Kidney tubule cell (primary cell): ENCODE measurements at places on chromosomes 2 and 18.
A peak's percentile ranks its signal among the peaks of the same experiment; 100 is the strongest.

DNA sequence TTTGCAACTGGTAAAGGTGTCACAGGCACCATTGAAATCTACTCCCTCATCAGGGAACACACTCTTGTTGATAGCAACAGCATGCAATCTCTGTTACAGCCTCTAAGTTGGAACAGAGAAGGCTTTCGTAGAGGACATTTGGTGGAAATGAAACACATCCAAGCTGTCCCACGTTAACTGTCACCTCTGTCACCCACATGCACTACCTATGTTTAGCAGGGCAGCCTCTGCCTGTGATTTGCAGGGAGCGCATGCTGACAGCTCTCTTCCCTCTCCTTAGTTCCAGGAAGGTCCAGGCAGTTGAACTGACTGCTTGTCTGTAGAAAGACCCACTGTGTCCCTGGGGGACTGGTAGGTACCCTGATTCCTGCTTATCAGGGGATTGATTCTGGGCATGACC lies 306.8 kb downstream of the GBX2 start:
- DNase-seq = no peak

DNA sequence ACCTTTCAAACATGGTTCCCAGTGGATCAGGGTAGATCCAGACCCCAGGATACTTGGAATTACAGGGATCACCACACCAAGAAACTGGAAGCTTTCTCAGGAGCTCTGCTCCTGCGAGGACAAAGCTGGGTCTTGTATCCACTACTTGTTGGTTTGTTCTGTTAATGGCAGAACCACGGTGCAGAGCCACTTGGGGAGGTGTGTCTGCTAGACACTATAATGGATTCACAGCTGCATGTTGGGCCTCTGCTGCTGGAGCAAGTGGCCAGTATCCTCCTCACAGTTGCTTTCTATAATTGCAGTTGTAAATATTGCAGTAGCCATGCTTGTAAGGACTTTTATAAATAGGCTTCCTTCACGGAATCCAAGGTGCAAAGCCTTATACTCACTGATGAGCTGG lies 12.9 kb downstream of the FOSL2 start:
- peak; percentile 6 for DNase-seq

DNA sequence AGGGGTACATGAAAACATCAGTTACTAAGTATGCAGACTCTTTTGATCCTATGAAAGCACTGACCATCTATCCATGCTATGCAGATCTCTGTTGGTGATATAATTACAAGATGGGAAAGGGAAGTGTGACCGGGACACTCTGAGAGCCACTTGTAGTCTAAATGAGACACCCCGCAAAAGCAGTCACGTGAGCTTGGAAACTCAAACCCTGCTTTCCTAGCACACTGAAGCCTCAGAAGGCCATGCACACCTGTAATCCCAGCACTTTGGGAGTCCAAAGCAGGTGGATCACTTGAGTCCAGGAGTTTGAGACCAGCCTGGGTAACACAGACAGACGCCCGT lies 137.5 kb downstream of the INO80D start:
- DNase-seq = no peak

DNA sequence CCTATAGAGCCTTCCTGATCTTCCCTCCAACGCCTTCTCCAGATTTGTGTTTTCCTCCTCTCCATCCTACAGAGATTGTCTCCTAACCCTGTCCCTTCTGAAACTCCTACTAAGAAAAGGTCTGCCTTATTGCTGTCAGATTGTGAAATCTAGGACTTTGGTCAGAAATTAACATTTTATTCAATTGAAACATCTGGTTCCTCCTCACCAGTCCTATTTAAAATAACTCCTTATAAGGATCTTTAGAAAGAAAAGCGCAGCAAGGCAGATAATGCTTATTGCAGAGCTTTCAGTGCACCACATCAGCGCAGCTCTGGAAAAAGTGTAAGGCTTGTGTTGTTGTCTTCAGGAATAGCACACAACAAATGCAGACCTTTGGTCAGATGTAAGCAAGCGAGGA lies 477.8 kb upstream of the CHST9 start:
- DNase-seq = no peak

GRCh38 chr18:22195052-22195451 lies 25.7 kb downstream of the GATA6 start:
- no peak for DNase-seq

- DNase-seq = peak; percentile 39
Observed at GRCh38 chr2:206212673-206213513, 53.2 kb downstream of the EEF1B2 start.

- no peak for DNase-seq
Observed at GRCh38 chr2:187971893-187972292, 319.8 kb upstream of the GULP1 start.

DNA sequence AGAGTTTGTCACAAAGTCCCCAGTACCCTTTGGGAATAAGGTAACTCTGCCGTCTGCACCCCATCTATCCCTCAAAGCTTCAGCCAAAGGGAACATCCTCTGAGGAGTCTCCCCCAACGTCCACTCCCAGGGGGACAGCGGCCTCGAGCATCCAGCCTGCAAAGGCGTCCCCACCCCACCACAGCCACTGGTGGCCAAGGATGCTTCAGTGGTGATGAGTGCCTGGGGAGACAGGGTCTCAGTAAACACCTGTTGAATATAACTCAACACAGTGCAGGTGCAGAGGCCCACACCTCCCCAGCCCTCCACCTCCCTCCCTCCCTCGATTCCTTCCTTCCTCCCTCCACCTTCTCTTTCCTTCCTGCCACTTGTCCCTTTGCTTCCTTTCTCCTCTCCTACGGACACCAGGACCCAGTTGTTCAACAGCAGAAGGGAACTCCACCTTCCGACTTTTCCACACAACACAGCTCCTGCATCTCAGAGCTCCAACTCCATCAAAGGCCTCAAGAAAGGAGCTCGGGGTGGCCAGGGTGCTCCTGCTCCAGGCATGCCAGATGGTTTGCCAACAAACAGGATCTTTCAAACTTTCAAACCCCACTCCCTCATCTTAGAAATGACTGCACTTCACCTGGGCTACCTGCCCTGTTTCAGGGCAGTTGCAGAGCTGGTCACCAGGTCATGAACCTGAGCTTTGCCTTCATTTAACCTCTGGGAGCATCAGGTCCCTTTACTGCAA lies 87.8 kb upstream of the SNTG2 start:
- DNase-seq = no peak

DNA sequence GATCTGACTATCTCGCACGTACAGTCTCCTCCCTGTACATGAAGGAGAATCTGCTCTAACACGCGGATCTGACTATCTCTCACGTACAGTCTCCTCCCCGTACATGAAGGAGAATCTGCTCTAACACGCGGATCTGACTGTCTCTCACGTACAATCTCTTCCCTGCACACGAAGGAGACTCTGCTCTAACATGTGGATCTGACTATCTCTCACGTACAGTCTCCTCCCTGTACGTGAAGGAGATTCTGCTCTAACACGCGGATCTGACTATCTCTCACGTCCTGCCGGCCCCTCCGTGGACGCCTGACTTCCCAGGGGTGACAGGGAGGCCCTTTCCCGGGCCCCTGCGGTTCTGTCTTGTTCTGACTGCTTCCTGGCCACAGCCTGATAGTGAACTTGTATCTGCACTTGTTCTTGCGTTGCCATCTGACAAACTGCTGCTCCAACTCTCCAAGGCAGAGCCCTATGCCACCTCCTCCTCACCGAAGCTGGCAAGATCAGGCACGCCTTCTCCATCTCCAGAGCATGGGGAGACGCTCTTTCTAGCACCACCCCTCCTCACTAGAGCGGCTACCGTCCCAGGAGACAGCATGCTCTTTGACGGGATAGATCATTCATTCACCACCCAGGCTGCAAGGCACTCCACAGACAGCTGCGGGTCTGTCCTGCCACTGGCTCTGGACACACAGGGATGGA lies 238.6 kb downstream of the TWIST2 start:
- DNase-seq = no peak

GRCh38 chr18:58900015-58900649 lies 35.5 kb downstream of the ZNF532 start:
- no peak for DNase-seq

DNA sequence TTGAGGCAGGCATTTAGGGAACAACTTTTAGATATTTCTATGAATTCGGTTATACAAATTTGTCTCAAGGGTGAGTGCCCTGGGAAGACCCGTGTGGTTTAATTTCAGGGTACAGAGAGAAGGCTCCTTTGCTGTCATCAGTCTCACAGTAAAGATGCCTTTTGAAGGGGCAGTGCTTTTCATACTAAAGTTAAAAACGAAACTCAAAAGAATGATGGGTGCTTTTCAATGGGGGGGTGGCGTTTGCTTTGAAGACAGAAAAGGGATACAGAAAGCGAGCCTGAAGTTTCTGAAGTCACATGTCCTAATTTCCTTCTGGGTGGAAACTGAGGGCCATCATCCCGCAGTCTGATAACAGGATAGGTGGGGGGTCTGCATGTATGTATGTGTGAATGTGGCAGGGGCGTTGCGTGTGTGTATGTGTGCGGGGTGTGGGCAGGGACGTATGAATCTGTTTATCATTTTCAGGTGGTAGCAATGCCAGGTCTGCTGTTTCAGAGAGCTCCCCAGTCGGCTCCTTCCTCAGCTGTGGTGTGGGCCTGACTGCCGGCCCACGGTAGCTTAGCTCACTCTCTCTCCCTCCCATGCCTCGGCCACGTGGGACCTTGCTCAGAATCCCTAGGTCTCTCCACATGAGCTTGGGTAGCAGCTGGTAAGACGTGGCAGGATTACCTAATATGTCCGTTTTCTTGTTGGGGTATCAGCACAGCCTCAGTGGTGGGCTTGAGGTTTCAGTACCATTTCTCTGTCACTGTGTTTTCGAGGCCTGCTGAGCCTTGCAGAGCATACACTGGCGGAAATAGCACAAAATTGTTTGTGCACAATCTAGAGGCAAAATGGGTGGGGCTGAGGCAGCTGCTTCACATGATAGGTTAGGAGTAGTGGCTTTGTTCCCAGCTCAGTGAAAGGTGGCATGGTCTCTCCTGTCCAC lies 32.7 kb downstream of the ARHGAP25 start:
- DNase-seq = no peak

DNA sequence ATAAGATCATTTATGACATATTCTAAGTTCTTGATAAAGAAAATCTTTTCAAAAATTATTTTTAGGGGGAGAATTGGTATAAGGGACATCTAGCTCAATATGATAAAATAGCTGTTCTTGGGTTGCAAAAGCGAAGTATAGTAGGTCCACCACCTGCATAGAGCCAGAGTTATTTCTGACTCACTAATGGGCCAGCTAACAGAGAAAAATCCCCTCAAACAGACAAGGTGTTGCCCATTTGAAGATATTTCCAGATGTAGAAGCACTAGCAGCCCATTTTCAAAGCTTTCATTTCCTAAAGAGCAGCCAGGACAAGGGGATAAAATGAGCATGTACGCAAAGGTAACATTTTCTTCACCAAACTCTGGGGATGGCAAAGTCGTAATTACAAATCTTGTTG lies 165.7 kb upstream of the FN1 start:
- DNase-seq = no peak

GRCh38 chr2:127219171-127220070 lies 678 bp downstream of the CYP27C1 start:
- no peak for DNase-seq
